ENCODE measurements at places on chromosomes 1 and 21.

- no peaks in the 10 kb centered on the region for H3K27me3 ChIP-seq
- no peak overlapping the region for H3K4me3 ChIP-seq
- H3K4me1 ChIP-seq = no peaks in the 10 kb centered on the region
- no peak for DNase-seq
Observed at GRCh38 chr1:109898842-109899241, 11.8 kb upstream of the CSF1 start.

- no peaks in the 10 kb centered on the region for H3K27me3 ChIP-seq
- DNase-seq = no peak
- H3K27ac ChIP-seq = no peak overlapping the region
- no peaks in the 10 kb centered on the region for H3K4me1 ChIP-seq
Observed at GRCh38 chr1:185444676-185445075, 127.6 kb upstream of the IVNS1ABP start.

- peaks cover 5% of the 10 kb centered on the region for H3K27me3 ChIP-seq
- H3K4me1 ChIP-seq = no peaks in the 10 kb centered on the region
- H3K4me3 ChIP-seq = no peak overlapping the region
- H3K36me3 ChIP-seq = no peaks in the 10 kb centered on the region
- DNase-seq = no peak
- no peak overlapping the region for H3K27ac ChIP-seq
Observed at GRCh38 chr1:7688659-7689058, 82.4 kb upstream of the VAMP3 start.

DNA sequence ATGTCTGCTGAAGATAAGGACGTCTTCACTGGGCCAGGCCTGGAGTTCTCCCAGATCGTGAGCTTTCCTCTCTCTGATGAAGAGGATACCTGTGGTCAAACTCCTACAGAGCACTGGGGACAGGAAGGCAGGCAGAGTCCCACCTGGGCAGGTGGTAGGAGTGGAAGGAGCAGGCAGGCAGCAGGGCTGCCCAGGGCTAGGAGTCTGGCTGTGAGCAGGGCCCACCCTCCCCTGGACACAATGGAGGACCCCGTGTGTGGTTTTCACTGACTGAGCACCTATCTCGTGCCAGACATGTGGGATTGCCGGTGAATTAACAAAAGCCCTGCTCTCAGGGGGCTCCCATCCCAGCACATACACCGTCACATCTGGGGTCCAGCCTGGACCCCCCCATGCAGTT lies 4.9 kb upstream of the SAMD11 start:
- no peak for DNase-seq
- no peak overlapping the region for H3K4me3 ChIP-seq
- H3K27me3 ChIP-seq = peaks cover 50% of the 10 kb centered on the region
- peaks cover 23% of the 10 kb centered on the region for H3K4me1 ChIP-seq
- H3K27ac ChIP-seq = no peak overlapping the region

GRCh38 chr1:193417945-193418744 lies 231.7 kb upstream of the B3GALT2 start:
- DNase-seq = peak; percentile 16
- H3K4me3 ChIP-seq = peak overlapping the region; percentile 47
- H3K4me1 ChIP-seq = peaks cover 15% of the 10 kb centered on the region
- peak overlapping the region; percentile 64 for H3K27ac ChIP-seq

- no peaks in the 10 kb centered on the region for H3K4me1 ChIP-seq
- no peaks in the 10 kb centered on the region for H3K36me3 ChIP-seq
- H3K27me3 ChIP-seq = peaks cover 50% of the 10 kb centered on the region
- H3K27ac ChIP-seq = no peak overlapping the region
Observed at GRCh38 chr1:111873460-111874030, 115.9 kb downstream of the KCND3 start.

DNA sequence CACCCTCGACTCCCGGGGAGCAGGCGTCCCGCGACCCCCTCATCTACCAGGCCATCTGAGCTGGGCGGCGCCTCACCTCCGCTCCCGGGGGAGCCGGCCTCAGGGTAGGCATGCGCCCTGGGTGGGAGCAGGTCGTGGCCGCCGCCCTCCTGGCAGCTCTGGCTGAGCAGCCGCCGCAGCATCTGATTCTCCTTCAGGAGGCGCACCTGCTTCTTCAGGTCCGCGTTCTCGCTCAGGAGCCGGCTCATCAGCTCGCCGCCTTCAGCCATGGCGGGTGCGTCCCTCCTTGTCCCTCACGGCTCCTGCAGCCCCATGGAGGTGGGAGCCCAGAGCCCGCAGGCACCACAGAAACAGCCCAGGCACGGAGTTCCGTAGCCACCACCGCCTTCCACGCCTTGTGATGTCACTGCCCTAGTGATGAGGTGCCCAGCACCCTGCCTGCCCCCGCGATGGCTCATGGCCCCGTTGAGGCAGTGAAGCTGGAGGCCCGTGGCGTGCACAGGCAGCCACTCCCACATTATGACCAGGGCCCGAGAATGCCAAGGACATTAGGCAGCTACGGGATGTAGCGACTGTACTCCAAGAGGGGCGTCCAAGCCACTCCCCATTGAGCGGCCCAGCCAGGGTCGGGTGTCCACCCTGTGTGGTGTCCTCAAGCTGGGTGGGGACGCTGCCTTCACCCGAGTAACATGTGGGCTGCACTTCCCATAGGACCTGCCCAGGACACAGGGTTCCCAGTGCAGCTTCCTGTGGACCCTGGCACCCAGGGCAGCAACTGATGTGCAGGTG lies 1.5 kb downstream of the SPATC1L start:
- H3K27ac ChIP-seq = no peak overlapping the region
- DNase-seq = no peak
- H3K4me3 ChIP-seq = no peak overlapping the region
- H3K36me3 ChIP-seq = no peaks in the 10 kb centered on the region
- peaks cover 8% of the 10 kb centered on the region for H3K4me1 ChIP-seq

DNA sequence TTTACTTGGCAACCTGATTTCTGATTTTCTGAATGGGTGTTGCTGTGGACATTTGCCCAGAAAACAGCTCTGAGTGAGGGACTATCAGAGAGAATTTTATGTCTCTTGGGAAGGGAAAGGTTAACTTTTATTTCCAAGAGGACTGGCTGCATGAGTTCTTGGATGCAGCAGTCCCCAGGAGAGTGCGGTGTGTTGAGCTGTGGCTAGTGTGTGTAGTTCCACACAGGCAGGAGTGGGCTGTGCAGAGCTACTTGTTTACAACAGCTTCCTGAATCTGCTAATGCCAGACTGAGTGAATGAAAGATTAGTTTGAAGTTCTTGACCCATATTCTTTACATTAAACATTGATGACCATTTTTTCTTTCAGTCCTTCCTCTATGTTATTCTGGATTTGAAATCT lies 41.0 kb upstream of the APOBEC4 start:
- H3K36me3 ChIP-seq = no peaks in the 10 kb centered on the region
- no peaks in the 10 kb centered on the region for H3K4me1 ChIP-seq
- DNase-seq = no peak
- no peak overlapping the region for H3K4me3 ChIP-seq
